MG63 (cell line): ENCODE measurements at places on chromosomes 13 and 19.
A peak's percentile ranks its signal among the peaks of the same experiment; 100 is the strongest.

DNA sequence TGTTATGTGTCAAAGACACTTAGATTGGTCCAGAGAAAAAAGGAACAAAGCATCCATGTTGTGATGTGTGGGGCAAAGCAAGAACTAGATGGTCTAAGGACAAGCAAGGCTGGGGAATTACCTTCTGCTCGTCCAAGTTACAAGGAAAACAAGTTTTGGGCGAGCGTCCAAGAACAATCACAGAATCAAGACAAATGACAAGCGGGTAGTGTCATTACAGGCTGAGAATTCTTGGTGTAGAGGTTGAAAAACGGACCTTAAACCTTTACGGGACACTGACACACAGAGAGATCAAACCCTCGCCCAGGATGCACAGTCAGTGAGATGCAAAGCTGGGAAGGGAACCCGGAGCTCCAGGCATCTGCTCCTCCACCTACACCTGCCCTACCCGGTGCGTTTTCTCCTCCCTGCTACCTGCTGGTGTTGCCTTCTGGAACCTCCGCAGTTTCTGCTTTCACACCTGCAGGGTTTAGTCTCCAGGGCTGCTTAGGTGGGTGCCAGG is 515 bp upstream of the ZNF324B start:
- DNase-seq: no peak

GRCh38 chr19:37905946-37906868 is at the start of gene WDR87:
TSS of gene WDR87 (minus strand) at chr19:37906594. CDS start at chr19:37898239, 8,355 bp downstream.
- DNase-seq: no peak

DNA sequence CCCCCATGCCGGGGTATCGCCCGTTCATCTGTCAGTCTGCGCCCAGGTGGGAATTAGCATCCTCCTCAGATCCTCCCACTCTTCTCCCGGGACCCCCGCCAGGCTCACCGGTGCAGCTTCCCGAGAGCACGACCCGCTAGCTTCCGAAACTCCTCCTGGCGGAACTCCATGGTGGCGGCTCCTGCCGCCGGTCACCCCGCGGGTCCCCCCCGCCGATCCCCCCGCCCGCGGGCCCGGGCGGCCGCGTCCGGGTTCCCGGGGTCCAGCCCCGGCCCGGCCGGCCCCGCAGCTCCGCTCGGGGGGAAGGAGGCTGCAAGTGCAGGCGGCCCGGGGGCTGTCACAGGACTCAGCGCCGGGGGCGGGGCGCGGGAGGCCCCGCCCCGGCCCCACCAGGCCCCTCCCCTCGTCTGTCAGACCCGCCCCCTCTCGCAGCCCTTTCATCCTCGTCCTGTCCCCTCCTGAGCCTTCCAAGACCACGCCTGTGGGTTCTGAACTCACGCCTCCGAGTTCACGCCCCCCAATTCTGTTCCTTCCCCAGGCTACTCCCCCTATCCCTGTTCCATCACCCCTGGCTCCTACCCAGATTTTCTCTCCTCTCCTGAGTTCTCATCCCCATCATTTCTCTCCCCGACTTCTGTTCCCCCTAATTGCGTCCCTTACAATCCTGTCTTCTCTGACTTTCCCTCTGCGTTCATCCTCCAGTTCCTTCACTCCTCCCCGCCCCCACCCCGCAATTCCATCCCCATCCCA is at the start of gene SLC17A7:
Gene SLC17A7 (minus strand): TSS at position 318 of the 750 bp plus-strand sequence. CDS start 148 bp downstream, at position 170.
- no peak for DNase-seq

DNA sequence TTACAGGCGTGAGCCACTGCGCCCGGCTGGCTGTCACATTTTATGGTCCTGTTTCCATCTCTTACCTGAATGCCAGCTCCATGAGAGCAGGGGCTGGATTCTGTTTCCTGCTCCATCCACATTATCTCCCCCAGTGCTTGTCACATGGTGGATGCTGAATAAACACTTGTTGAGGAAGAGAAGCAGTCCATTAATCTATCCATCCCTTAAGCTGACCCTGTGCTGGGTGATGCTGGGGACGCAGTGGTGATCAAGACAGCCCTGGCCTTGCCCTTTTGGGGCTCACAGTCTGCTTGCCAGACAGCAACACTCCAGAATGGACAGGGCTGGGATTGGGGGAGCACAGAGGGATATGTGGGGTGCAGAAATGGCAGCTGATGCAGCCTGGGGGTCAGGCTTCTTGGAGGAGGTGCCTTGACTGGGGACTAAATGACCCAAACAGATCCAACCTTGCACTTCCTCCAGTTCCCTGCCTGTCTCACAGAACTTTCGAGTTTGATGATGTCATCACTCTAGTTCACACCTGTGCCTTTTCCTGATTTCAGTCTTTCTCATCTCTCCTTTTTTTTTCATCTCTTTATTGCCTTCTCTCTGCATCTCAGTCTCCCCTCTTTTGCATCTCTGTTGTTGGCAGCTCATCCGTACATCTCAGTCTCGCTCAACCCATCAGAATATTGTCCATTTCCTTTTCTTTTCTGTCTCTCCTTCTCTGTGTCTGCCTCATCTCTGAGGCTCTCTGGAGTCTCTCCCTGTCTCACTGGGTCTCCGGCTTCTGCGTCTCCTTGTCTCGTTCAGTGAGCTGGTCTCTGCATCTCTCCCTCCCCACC is 4.6 kb downstream of the IRF2BP1 start:
- DNase-seq: no peak

- DNase-seq: no peak
Measured at GRCh38 chr19:27750391-27751043, 1462.4 kb downstream of the UQCRFS1 start.

DNA sequence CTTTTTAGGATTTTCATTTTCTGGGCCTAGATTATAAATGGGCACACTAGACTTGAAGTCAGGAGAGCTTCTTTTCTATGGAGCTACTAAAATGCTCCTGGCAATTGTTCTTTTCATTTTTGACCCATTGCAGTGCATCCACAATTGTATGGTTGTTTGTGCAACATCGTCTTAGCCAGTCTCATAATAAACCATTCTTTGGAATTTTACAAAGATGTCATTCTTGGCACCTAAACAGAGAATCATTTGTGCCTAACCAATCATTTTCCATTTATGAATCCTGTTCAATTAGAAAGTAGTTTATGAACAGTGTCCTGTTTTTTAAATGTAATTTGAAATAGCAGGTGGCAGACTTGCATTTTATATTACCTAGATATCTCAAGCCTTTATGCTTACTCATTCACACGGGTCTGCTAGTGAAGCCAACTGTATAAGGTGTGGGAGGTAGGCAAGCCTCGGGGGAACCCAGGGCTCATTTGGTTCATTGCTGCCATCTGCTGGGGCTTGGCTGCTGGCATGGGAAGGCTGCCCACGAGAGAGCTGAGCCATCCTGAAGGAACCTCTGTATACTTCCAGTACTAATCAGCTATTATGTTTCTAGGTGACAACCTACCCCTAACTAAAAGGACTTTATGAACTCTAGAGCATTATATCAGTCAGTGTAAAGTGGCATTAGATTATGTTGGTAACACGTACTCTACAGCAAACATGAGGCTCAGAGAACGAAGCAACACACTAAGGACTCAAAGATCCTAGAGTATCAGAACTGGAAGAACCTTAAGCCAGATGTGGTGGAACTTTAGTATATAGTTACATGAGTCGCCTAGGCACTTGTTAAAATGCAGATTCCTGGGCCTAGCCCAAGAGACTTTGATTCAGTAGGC is 60.0 kb downstream of the TPT1 start:
- DNase-seq: peak; percentile 82

DNA sequence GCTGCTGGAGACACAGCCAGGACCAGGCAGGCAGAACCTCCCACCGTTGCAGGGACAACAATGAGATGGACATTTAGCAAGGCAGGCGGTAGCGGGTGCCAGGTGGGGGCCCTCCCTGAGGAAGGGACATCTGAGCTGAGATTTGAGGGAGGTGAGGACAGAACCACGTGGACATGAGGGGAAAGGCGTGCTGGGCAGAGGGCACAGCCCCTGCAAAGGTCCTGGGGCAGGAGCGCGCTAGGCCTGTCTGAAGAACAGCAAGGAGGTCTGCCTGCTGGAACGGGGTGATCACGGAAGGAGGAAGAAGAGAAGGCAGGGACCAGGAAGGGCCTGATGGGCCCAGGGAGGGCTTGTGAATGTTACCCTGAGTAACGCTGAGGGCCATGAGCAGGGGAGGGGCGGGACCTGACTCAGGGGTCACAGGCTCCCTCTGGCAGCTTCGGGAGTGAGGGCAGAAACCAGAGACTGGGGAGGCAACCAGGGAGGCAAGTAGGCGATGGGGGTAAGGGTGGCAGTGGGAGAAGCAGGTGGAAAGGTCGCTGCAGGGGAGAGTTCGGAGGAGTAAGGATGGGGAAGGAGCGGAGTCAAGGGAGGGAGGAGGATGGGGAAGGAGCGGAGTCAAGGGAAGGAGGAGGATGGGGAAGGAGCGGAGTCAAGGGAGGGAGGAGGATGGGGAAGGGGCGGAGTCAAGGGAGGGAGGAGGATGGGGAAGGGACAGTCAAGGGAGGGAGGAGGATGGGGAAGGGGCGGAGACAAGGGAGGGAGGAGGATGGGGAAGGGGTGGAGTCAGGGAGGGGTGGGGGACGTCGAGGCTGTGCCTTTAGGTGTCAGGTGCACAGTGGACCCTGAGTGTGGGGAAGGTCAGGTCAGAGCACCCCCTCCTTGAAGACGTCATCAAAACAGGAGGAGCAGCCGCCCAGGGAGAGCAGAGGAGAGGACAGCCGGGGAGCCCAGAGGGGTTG is 15.7 kb upstream of the B3GNT3 start:
- DNase-seq: no peak
